HS-27A (cell line): ENCODE measurements at places on chromosomes 1 and 21.

DNA sequence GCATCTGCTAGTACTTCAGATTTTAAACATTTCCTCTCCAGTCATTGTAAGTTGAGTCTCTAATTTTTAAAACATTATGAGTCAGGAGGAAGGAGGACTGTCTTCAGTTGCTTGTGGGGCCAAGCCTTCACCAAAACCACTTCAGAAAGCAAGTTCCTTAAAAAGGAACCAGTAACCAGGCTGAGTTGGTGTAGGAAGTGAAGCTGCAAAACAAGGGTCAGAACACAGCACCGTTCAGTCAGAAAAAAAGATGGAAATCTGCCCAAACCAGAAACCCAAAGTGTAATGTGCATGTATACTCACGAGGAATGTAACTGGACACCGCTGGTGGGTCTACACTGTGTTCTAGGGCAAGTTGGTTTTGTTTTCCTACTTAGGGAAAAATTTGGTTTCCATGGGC, 402.1 kb downstream of the SETD4 start:
- peak; percentile 14 for DNase-seq

DNA sequence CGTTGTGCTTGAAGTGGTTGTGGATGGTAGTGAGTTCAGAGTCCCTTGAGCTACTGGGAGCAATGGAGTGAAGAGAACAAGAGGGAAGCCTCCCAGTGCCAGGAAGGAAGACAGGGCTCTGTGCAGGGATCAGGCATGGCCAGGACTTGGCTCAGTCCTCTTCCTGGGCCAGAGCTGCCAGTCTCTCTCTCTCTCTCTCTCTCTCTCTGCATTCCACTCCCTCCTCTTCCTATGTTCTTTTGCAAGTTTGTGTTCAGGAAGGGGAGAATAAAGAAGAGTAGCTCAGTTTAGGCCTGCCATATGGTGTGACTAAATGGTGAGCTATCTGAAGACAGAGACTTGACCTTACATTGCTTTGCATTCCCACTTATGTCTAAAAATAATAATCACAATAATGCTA, 20.5 kb upstream of the RPTN start:
- DNase-seq: no peak

GRCh38 chr1:231808116-231808515, 181.5 kb downstream of the DISC1 start:
- DNase-seq: no peak

GRCh38 chr21:42674351-42674940, 21.0 kb downstream of the PDE9A start:
- DNase-seq: no peak

DNA sequence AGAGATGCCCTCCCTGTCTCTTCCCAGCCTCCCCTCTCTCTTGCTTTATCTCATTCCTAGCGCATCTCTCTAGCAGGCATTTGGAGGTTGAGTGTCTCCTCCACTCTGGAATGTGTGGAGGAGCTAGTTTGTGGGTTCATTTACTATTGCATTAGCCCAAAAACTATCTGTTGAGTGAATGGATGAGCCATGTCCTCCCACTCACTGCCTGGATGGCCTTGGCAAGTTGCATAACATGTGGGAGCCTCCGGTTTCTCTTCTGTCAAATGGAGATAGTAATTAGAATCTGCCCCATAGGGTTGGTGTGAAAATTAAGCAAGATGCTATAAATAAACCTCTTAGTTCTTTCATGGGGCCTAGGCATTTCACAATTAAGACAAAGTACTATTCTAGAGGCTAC, 181.8 kb downstream of the KAZN start:
- no peak for DNase-seq

DNA sequence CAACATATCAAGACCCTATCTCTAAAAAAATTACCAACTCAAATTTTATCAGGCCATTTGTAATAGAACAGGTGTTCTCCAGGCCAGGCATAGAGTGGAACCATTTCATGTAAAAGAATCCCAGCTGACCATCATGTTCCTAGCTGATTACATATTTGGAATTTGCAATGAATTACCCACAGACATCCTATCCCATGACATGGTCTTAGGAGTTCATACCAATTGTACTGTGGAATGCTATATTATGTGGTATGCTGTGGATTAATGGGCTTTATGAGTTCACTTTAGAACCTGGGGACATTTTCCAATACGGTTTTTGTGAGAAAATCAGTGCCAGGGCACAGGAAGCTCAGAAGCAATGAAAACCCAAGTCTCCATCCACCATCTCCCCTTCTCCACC, 110.3 kb downstream of the ZNF281 start:
- DNase-seq: no peak

- DNase-seq: no peak
These were observed 11.2 kb downstream of the DDAH1 start for GRCh38 chr1:85453640-85454194.

DNA sequence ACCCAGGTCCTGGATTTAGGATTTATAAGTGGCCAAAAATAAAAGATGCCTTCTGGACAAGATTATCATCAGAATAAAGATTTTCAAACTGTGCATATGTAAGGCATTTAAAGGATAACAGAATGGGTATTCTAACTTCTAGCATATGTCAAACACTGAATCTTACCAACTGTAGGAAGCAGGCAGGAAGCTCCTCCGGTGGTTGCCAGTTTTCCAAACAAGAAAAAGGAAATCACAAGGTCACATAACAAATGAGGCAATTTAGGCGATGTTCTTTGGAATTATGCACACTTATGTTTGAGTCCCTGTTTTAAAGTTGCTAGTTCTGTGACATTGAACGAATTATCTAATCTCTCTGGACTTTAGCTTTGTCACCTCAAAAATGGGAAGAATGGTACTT, 48.9 kb downstream of the ATP6V1G3 start:
- no peak for DNase-seq

- DNase-seq: no peak
These were observed 50.6 kb downstream of the COLGALT2 start for GRCh38 chr1:183986941-183987340.

DNA sequence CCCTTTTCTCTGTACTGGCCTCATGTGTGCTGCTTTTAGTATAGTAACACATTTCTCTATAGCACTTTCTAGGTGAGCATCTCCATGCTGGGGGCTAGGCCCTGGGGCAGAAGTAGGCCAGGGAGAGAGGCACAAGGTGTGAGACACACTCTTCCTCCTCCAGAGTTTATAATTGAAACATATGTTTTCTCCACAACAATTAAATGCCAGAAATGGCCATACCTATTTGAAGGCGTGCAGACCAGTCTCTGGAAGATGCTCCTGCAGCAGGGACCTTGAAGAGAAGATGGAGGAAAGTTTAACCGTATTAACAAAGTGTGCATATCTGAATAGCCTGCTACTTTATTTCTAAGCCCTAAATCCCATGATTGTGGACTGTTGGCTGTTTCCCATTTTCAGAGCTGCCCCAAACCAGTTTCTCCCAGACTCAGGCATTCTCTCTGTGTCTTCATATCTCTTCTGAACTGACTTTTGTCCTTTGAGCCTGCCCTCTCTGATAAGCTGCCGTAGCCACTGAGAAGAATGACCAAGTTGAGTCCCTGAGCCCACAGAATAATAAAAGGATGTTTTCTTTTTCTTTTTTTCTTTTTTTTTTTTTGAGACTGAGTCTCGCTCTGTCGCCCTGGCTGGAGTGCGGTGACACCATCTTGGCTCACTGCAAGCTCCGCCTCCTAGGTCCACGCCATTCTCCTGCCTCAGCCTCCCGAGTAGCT, 81.3 kb downstream of the LRRC8D start:
- DNase-seq: no peak

GRCh38 chr1:185843297-185843869, 109.2 kb downstream of the HMCN1 start:
- DNase-seq: no peak
